ENCODE measurements at places on chromosomes 11 and 22. TPM values are rescaled to one million over a fixed set of nuclear protein-coding genes. Genes with fewer than 3 reads are reported as not detected.

- no peak for DNase-seq
Measured at GRCh38 chr11:29963796-29964195, 53.0 kb downstream of the KCNA4 start.

The OR8G1 gene
- not detected for total RNA-seq

The OR56A1 gene
- total RNA-seq: not detected

DNA sequence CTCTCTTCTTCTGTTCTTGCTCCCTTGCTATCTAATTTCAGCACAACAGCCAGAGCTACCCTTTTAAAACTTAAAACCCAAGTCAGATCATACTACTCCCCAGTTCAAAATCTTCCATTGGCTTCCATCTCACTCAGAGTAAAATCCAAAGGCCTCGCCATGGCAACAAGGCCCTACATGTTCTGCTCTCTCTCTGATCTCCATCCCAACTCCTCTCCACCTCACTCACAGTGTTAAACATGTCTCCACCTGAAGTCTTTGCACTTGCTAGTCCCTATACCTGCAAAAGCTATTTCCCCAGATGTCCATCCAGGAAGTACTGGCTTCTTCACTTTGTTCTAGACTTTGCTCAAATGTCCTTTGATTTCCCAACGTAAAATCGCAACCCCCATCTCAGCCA is 3.0 kb upstream of the GRAP2 start:
- DNase-seq: no peak

GRCh38 chr11:113991170-113991569 is 16.3 kb downstream of the HTR3A start:
- no peak for DNase-seq

DNA sequence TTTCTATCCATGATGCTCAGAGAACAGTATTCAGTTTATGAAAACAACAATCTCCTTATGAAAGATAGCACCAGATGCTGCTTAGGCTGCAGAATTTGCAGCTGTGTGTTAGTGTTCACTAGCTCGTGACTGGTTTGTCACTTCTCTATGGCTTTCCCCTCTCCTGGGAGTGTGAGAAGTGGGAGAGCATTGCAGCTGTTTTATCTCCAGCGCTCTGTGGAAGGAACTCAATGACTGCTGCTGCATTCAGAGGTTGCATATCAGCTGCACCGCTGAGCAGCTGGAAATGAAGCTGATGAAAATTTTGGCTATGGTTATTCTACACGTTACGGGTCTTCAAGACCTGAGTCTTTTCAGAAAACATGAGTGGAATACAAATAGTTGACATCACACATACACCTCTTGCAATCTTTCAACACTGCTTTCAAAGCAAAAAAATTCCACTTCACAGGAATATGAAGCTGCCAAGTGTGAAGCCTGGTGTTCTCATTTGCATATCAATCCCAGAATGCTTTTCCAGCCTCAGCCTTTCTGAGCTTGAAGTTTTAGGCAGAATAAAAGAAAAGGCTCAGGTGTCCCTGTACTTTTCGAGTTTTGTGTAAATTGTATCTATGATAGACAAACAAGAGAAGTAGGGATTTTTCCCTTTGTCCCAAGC is 149.3 kb upstream of the DDI1 start:
- DNase-seq: no peak

DNA sequence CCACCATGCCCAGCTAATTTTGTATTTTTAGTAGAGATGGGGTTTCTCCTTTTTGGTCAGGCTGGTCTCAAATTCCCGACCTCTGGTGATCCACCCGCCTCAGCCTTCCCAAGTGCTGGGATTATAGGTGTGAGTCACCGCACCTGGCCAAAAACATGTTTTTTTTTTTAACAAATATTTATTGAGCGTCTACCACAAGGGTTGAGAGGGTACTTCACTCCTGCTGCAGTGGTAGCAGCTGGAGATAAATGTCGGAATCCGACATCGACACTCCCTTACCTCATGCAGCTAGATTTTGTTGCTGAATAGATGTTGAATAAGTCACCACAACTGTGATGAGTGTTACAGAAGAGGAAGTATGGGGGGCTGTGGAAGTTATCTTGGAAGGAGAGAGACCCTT is 971 bp downstream of the DNAJB13 start:
- DNase-seq: no peak

GRCh38 chr11:123924027-123924426 is 15.4 kb upstream of the OR4D5 start:
- no peak for DNase-seq
